Myocyte (in vitro differentiated cells): ENCODE measurements at places on chromosomes 3 and 15. TPM values are rescaled to one million over a fixed set of nuclear protein-coding genes. Genes with fewer than 3 reads are reported as not detected.

DNA sequence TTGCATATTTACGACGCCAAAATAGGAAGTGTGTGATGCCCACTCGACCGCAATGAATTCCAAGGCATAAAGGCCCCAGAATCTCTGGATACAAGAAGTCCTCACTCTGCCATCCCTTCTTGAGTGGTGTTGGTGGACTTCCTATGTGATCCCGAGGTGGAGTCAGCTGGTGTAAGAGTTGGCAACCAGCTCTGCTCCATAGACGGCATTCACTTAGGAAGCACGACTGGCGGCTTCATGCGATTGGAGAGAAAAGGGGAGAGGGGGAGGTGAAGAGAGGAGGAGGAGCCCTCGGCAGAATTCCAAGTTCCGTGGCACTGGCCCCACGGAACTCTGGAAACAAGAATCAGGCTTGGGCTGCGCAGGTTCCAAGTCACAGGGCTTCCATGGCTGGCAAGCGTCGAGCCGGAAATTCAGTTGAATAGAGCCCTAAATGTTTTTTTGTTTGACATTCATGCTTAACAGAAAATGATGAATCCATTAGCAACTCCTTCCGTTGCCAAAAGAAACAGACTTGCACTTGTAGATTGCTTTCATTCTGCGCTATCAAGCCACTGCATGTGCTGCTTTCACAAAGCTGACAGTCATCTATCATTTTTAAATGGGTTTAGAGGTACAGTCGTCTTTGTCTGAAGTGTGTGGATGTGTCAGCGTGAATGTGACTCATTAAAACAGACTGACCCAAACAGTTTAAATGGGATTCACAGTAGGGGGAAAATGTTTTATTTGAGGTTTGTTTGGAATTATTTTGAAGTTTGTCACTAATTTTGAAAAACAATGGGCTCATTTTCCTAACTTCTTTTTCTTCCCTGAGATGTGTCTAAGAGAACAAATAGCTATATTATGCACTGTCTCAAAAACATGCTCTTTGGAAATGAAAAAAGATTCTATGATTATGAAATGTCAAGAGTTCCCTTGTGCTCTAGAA is 428.3 kb upstream of the ATP11B start:
- DNase-seq = peak; percentile 73

GRCh38 chr3:160136421-160136820 is 88.8 kb upstream of the C3orf80 start:
- no peak for DNase-seq

The TMCO5A gene
- total RNA-seq = not detected in 2 replicates

DNA sequence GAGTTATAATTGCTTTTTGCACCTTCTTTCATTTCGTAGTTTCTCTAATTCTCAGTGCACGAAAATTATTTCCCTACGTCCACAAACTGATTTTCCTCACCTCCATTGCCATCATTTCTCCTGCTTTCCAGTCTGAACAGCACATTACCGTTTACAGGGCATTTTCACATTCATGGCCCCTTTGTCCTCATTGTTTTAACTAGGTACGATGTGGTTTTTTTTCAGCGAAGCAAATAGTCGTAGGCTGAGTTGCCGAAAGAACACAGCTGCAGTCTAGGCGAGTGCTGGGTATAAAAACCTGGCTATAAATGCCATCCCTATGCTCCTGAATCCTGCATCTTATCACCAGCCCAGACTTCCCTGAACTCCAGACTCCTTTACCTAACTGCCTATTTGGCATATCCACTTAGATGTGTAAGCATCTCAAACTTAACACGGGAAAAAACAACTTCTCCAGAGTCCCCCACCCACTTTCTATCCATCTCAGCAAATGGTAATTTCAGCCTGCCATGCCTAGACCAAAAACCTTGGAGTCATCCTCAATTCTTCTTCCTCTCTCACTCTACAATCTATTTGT is 691 bp upstream of the FSIP1 start:
- peak; percentile 30 for DNase-seq

GRCh38 chr3:150414258-150414657 is 6.2 kb downstream of the TSC22D2 start:
- DNase-seq = peak; percentile 45

- no peak for DNase-seq
Observed at GRCh38 chr3:194165271-194166018, 29.5 kb downstream of the HES1 start.

The ADGRG7 gene
- total RNA-seq = not detected in 2 replicates

GRCh38 chr15:34804113-34804512 is 8.8 kb upstream of the ACTC1 start:
- DNase-seq = no peak

GRCh38 chr3:71316066-71316777 is 267.3 kb downstream of the FOXP1 start:
- no peak for DNase-seq
